ENCODE measurements at places on chromosomes 16 and 17.

DNA sequence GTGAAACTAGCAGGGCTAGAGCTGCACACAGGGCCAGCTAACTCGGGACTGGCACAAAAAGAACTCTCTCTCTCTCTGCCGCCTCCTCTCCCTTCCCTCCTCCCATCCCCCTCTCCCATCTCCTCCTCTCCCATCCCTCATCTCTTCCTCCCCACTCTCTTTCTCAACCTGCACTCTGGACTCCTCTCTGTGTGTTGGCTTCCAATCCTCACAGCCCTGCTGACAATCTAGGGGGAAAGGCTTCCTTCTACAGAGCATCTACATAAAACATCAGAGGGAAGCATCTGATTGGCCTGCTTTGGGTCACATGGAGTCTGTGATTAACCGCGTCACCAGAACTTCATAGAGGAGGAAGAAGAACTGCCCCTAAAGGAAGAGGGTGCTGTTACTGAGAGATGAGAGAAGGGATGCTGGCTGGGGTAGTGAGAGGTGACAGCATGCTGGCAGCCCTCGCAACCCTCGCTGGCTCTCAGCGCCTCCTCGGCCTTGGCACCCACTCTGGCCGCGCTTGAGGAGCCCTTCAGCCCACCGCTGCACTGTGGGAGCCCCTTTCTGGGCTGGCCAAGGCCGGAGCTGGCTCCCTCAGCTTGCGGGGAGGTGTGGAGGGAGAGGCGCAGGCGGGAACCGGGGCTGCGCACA lies 12.8 kb upstream of the ZFP90 start:
- DNase-seq = no peak

DNA sequence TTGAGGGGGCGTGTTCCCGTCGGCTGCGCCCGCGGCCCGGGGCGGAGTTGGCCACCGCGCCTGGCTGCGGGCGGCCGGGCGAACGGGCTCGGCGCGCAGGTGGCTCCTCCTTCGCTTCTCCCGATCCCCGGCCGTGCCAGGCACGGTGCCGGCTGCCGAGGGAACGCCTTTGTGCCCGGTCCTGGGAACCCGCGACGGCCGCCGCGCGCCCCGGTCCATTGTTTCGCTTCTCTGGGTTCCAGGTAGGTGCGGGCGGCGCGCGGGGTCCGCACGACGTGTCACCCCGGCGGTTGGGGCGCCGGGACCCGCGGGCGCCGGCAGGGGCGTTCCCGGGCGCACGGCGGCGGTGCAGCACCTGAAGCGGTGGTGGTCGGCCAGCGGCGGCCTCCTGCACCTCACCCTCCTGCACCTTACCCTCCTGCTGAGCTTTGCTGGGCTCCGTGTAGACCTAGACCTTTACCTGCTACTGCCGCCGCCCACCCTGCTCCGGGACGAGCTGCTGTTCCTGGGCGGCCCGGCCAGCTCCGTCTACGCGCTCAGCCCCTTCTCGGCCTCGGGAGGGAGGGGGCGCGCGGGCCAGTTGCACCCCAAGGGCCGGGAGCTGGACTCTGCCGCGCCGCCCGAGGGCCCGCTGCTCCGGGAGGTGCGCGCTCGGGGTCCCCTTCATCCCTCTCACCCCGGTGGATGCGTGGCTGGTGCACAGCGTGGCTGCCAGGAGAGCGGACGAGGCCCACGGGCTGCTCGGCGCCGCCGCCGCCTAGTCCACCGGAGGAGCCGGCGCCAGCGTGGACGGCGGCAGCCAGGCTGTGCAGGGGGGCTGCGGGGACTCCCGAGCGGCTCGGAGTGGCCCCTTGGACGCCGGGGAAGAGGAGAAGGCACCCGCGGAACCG lies 99.9 kb downstream of the EFCAB13 start:
- DNase-seq = no peak

DNA sequence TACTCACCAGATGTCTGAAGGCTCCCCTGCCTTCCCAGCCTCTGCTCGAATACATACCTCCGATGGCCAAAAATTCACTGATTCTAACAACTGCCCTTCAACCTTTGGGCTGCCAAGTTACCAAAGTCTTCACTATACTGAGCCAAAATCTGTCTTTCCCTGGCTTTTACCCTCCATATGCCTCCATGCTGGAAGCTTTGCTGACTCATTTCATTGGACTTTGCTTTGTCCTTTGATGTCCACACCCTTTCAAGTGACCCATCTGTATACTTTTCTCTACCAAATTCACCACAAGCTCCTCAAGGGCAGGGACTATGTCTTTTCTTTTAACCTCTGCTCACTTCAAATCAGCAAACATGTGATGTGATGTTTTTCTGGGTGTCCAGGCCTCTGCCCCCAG lies 21.0 kb upstream of the MTMR4 start:
- DNase-seq = no peak

DNA sequence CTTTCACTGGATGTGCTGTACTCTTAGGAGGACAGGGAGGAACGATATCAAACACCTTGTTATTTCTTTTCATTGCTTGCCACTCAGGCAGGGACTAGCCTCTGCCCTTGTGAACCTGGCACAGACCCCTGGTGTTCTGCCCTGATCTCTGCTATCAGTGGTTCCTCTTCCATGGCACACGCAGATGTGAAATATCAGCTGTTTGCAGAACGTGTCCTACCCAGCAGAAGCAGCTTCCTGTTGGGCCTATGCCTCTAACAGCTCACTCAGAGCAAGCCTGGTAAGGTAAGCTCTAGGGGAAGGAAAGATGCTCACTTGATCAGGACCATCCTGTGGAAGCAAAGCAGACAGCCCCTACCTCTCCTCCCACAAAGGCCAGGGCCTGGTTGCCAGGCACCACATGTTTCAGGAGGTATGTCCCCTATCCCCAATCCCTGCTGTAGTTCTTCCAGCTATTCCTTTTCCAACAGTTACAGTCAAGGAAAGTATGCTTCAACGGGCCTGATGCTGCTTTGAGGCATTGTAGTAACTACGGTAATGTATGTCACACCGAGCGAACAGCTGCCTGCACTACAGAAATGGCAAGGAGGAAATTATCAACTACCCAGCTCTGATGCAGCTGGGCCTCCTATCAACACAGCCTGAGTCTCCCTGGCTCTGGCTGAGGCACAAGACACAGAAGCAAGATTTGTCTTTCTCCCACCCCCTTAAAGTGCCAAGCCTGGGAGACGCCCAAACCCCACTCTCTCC lies 41.3 kb upstream of the GFOD2 start:
- DNase-seq = no peak

DNA sequence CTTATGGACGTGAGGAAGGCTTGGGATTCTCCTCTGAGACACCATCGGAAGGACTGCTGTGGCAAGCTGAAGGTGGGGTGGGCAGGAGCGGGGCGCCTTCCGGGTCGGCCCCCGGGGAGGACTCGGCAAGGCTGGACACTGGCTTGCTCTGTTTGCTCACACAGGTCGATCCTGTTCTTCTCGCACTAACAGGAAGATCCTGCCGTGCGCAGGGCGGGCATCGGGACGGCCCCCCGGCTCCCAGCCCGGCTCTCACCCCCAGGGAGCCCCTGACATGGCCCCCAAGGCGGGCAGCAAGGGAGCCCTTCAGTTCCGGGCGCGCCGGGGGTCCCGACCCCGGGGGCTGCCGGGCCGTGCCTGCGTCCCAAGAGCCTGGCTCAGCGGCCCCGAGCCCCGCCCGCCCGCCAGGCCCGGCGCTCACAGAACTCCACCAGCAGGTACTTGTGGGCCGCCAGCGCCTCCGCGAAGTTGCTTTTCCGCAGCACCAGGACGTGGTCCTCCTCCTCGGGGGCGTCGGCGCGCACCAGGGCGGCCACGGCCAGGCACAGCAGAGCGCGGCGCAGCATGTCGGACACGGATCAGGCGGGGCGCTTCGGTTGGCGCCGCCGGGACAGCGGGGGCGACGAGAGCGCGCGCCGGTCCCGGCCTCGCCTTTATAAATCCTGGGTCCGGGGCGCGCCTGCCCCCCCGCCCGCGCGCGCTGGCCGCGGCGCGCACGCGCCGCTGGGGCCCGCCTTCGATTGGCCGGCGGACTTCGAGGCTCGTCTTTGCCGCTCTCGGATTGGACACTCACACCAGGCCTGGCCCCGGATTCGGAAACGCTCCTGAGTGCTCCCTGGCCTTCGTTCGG lies at the start of gene P4HB:
Gene P4HB, minus strand, starts transcription at position 630 of the 850 bp plus-strand sequence. Its CDS starts 64 bp downstream, at position 566.
- DNase-seq = no peak

GRCh38 chr17:64936117-64936516 lies 16.8 kb upstream of the LRRC37A3 start:
- no peak for DNase-seq

DNA sequence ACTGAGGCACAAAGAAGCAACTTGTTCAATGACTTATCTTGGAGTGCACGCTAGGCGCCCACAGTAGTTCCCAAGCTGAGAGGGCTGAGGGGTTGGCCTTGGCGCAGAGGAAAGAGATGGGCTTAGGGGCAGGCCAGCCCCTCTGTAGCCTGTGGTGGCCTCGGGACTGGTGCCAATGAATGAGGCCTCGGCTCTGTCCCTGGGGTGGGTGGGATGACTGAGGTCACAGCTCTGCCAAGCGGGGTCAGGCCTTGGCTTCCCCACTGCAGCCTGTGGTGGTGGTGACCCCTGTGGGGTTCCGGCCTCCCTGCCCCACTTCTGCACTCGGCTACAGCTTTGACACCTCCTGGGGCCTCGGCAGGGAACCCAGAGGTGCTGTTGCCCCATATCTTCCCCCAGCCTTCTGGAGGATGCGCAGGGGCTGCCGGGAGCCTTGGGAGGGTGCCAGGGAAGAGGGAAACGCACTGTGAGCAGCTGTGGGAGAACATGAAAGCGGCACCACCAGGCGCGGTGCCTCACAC lies 46.0 kb downstream of the BEAN1 start:
- DNase-seq = no peak

DNA sequence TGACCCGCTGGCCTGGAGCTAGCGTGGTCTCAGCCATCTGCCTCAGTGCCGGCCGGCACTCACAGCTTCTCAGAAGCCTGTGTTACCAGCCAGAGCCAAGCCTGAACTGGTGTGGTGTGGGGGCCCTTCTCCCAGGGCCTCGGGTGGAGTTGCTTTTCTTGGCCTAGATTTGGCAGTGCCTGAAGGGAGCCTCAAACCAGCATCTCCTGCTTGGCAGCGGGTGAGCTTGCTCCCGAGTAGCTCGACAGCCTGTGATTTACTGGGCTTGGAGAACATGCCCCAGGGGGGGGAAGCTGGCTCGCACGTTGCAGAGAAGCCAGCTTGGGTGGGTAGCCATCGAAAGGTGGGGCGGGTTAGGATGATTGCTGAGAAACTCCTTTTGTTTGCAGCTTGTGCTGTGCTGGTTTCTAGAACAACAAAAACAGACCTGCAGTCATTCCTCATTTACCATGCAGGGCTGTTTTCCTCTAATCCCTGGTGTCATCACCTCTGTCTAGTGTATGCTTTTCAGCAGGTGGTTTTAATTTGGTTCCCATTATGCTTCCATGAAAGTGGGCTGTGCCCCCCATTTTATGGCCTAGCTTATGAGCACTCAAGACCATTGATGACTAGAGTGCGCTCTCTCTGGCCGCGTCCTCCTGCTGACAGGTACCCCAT lies 42.2 kb downstream of the TBCD start:
- no peak for DNase-seq

Data from stimulated activated CD8-positive, alpha-beta memory T cell treated with anti-CD3 and anti-CD28 coated beads, Interleukin-7, amount 100 ng/mL, for 1 hour (primary cell).